Omental fat pad (tissue), 4 donors: ENCODE measurements at places on chromosomes 7 and 10.
A peak's percentile ranks its signal among the peaks of the same experiment; 100 is the strongest.

GRCh38 chr7:151877911-151878835, 1.3 kb upstream of the PRKAG2 start:
- DNase-seq: no peak

DNA sequence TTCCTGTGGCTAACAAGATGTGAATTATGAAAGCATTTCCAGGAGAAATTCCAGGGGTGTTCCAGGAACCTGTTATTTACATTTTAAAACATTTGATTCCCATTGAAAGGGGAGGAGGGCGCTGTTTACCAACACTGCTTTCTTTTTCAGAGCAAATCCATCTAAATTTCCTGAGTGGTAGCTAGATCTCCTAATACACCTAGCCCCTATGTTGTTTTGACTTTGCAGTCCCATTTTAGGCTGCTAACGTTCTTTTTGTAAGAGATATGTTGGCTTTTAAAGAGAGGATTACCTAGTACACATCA, 130.8 kb downstream of the TCF7L2 start:
- DNase-seq: no peak

DNA sequence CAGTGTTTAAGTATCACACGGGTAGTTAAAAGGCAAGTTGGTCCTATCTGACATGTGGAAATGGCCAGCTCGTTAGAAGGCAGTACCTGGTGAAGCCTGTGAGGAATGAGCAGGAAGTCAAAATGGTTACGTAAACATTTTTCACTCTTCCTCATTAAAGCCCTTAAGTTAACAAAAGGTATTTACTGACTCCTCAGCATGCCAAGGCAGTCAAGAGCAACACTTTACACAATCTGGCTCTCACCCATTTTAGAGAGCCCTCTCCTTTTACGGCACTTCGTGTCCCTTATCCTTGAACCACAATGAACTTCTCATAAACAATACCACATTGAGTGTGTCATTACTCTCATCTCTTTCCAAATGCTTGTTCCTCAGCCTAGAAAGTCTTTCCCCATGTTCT, 11.0 kb upstream of the RSBN1L start:
- no peak for DNase-seq

DNA sequence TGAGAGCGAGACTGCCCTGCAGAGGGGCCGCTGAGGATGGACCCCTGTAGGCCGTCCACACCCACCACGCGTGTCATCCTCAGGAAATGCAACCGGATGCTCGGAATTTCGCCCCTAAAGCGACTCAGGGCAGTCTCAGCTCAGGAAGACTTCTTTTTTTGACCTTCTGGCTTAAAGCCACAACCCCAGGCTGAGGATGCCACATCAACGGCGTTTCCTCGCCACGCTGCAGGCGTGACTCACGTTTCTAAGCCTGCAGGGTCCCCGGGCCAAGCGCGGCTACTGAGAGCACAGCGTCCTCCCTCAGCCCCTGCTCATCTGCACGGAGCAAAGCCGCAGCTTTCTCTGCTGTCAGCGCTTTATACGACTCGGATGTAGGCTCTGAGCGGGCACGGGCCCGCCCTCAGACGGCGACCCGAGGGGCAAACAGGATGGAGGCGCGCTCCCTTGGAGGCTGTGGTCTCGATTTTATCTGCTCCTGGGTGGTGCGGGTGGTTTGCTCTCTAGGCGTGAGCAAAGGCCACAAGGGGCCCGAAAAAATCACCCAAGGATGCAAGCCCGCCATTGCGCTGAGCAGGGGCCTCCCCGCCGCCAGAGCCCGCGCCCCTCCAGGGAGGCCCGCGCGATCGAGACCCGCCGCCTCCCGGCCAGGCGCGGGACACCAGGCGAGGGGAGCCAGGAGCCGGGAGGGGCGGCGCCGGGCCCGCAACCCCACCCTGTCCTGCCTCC, 726 bp upstream of the INSIG1 start:
- DNase-seq: no peak

DNA sequence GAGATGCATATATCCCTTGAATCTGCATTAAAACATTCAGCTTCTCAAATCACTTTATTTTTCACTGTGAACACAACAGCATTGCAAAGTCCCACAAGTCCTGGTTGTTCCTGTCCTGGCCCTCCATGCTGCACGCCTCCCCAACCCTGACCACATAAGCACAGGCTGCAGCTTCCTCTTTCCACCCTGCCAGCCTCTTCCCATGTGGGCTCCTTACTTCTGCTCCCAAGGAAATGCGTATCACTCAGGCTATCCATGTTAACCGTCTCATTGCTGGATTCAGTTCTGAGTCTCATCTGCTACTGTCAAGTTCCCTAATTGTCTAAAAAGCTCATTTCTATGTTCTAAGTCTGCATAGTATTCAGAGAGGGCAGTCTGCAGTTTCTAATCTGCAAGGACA, 89.7 kb upstream of the ZPBP start:
- no peak for DNase-seq

- no peak for DNase-seq
Measured at GRCh38 chr7:92221766-92222165, 23.9 kb downstream of the KRIT1 start.

GRCh38 chr7:38369816-38370493, 96.5 kb upstream of the TARP start:
- DNase-seq: peak; percentile 88

- no peak for DNase-seq
Measured at GRCh38 chr7:129163875-129164544, 19.5 kb downstream of the TSPAN33 start.

DNA sequence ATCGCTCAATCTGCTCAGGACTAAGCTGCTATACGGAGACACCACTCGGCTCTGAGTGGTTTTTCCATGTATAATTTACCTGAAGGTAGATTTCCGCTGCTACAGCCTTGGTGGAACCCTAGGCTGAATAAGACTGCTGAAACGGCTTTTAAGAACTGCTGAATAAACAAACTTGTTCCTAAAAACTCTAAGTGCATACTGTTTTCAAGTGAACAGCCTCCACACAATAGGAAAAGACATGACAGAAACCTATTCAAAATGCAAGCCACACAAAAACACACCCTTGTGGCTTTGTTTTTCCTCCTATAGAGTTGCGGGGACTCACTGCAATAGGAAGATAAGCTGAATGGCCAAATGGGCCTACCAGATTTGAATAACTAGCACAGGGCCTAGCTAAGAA, 117.2 kb downstream of the UBE2H start:
- no peak for DNase-seq

- DNase-seq: no peak
Measured at GRCh38 chr7:28528899-28529298, 116.6 kb downstream of the CREB5 start.

DNA sequence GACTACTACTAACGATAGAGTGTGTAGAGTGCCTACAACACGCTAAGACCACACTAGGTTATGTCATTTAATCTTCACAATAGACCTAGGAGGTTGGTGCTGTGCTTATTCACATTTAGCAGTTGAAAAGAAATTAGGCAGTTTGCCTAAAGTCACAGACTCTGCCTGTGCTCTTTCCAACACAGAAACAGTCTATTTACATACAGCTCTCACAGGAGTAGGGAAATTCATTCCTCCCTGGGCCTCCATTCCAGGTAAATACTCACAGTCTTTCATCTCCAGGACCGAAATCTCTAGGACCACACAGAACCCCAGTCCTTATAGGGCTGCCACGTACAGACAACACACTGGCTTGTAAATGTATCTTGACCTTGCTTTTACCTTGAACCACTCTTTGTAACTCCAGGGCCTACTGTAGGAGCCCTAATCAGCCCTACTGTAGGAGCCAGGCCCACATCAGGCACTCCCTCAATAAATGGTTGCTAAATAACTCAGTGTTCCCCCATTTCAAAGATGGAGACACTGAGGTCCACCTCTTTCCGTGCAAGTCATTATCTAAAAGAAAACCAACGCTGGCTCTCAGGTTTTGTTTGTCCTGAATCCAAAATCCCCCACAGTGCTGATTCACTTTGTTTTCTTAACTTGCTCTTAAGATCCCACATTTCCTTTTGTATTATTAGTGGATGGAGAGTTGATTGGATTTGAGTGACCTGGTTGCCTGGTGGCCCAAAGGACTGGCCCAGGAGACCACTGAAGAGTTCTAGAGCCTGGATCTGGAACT, 146.9 kb downstream of the KCNMA1 start:
- DNase-seq: no peak
